ENCODE measurements at places on chromosomes 12 and 14.
A peak's percentile ranks its signal among the peaks of the same experiment; 100 is the strongest.

DNA sequence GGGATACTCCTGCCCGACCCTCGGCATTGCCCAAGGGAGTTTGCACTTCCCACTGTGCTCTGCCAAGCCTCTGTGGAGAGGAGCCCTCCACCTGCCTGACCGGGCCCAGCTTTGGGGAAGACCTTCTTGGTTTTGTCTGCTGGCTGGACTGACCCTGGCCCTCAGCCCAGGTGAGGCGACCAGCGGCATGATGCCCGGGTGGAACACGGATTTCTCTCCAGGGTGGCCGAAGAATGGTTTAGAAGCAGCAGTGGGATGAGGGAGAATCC, 15.6 kb downstream of the ZBTB42 start:
- DNase-seq = no peak

- no peak for DNase-seq
These were observed 6.6 kb downstream of the SLC38A2 start for GRCh38 chr12:46365951-46366379.

DNA sequence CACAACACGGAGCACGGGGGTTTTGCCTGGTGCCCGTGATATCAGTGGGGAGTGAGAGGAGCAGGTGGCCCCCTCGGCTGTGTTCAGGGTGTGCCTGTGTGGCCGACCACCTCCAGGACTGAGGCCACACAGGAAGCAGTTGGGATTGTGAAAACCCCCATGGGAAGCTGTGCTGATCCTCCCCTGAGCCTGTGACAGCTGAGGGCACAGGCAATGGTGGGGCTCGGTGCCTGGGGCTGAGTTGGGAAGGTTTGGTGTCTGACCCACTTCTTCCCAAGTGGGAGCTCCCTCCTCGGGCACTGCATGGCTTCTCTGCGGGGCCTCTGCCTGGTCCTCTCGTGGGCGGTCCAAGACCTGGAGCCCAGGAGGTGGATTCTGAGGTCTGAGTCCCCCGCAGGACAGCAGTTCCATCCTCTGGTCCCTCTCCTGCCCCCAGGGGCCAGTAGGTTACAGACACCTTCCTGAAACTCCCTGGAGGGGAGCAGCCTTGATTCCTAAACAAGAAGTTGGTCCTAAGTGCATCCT, 17.9 kb downstream of the PACS2 start:
- DNase-seq = no peak

DNA sequence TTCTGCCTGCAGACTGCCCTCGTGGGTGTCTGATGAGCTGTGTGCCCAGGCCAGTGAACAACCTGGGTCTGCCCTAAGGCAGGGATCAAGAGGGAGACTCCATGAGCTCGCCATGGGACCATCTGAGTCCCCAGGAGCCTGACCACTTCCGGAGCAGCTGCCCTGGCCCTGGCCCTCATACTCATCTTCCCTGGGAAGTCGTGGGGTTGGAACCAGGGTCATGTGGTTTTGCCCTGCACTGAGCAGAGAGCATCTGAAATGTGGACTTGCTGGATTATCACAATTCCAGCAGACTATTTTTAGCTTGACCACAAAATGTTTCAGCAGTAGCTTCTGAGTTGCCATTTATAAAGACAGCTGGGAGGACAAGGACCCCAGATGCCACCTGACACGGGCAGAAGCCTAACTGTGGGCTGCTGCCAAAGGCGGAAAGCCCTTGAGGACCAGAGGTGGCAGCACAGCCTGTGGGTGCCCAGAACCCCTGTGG, 6.7 kb downstream of the BTBD6 start:
- peak; percentile 68 for DNase-seq

- peak; percentile 5 for DNase-seq
These were observed 174.0 kb downstream of the SLC2A13 start for GRCh38 chr12:39931857-39932256.

DNA sequence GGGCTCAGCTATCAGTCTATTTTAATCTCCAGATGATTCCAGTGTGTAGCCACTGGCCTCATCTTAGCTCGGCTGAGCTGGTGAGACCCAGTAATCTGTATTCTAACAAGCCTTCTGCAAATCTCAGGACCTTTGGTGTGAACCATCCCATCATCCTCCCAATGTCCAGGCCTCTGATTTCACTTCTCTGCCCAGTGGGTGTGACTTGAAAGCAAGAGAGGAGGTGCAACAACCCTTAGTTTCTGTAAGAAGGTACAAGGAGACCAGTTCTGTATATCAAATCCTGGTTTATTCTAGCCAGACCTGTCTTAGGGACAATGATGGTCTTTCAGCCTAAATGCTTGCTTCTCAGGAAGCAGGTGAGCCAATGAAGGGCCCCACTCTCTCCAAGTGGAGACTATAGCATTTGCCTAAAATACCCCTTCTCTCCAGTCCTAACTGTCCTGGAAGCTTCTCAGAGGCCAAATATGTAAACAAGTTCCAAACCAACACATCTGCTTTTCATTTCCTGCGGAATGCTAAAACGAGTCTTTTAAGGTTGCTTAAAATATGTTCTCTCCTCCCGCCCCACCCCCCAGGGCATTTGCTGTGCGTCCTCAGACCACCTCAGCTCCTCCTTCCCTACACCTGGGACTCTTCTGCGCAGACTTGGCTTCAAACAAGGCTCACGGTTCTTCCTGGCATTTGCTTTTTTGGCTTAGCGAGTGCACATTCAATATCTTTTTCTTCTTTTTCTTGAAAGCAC, 78.4 kb upstream of the FUT8 start:
- DNase-seq = peak; percentile 93

DNA sequence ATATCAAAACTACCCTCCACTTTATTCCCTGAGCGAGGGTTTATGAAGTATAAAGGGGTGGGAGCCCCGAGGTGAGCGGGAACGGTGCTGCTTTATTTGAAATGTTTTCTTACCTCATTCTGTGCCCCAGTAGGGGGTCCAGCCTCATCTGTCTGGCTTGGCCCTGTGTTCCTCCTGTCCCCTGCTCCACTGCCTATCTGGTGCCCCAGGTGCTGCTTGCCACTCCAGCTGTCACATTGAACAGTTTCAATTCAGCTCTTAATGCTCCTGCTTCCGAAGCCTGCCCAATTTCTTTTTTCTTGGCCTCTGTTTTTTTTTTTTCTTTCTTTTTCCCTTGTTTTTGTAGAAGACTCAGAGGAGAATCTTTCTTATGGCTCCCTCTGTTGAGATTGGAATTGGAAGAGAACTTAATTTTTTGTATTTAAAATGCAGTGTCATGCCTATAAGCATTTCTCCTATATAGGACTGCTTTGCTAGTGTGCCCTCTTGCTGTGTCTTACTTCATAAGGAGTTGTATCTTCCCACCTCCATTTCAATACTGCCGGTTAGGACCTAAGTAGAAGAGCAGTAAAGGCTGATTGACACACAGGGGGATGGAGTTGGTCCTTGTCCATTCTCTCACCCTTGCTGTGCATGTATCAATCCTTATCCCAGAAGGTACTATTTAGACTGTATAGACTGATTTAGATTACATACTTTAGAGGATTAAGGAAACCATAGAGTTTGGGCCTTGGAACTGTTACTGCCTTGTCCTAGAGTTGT, 2.3 kb downstream of the ATXN7L3B start:
- DNase-seq = no peak

GRCh38 chr14:23577004-23577681, 1.4 kb downstream of the JPH4 start:
- no peak for DNase-seq

Data from AG10803 (cell line).